ENCODE measurements at places on chromosomes 4 and X. TPM values are rescaled to one million over a fixed set of nuclear protein-coding genes. Genes with fewer than 3 reads are reported as not detected.

The LDB2 gene
- 13.8 TPM for total RNA-seq

The GPR50 gene
- not detected for total RNA-seq

DNA sequence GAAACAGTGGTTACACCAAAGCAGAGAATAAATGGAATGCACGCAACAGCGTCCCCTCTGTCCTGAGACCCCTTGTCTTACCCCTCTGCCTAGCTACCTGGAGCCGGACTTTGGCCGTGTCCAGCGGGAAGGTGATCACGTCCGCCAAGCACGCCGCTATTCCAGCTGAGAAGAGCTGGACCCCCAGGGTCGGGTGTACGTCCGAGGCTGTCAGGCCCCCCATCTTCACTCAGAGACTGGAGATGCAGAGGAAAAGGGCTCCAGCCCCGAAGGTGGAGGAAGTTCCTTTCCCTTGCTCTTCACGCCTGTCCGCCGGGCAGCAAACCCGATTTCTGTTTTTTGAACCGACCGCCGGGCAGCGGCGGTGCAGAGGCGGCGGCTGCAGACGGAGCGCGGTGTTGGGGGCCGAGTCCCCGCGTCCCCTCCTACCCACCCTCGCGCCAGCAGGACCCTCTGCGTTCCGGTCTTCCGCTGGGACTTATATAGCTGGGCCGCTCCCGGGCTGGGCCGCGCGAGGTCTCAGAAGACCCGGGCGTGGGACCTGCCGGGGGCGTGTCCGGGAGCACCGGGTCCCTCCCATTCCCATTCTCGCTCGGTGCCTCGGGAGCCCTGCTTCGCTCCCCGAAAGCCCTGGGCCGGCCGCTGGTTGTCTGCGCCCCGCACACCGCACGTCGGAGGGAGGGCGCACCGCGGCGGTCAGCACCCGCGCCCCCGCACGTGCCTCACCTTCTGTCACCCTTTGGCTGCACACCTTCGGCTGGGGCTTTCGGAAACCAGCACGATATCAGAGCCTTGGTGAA is at the start of gene UCP1:
Gene UCP1 (minus strand): TSS at position 455 of the 800 bp plus-strand sequence. CDS start 232 bp downstream, at position 223.
- no peak for DNase-seq

The GPR34 gene
- 4.3 TPM for total RNA-seq

The FRMPD4 gene
- total RNA-seq: 0.04 TPM

The HTN1 gene
- total RNA-seq: not detected

The PCDH7 gene
- 0.62 TPM for total RNA-seq

DNA sequence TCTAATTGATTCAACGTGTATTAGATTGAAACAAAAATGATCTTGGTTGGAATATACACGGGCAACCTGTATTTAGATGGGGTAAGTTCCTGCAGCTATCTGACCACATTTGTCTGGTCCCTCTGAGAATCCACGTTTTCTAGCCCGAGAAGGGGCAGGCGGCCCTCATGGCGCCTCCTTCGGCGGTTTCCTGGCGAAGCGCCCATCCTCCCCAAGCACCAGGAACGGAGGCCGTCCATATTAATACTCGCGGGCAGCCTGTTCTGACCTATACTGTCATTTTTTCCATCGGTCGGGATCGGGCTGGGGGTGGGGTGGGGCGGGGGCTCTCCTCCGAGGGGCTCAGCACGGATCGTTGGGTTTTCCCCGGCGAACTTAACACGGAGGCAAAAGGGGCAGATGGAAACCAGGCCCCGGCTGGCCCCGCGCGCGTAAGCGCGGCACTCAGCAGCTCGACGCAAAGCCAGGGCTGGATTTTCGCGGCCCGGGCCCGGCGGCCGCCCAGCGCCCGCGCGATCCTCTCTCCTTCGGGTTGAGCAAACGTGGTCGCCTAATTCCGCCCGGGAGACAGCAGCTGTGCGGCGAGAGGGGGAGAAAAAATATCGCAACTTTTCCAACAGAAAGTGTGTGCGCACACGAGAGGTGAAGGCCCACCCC is 77.2 kb upstream of the BCOR start:
- DNase-seq: peak; percentile 56

DNA sequence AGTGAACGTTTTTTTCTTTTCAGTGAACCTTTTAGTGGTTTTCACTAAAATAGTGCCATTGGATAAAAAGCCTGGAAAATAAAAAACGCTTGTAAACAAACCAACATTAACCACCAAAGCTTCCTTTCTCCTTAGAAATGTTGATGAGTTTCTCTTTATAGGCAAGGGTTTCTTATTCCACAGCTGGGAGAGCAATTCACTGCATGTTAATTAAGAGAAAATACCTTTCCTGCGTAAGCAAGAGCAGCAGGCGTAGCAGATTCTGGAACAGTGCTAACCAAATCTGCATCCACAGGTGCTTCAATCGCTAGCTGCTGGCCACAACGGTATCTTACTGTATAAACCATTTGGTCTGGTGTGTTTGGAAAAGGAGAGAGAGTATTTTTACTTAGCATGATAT is 13.3 kb upstream of the AASDH start:
- DNase-seq: no peak

- no peak for DNase-seq
Observed at GRCh38 chr4:6362896-6363295, 93.2 kb downstream of the WFS1 start.

The SOD3 gene
- total RNA-seq: 15.6 TPM

Measured in psoas muscle (tissue), 8 donors.